ENCODE measurements at places on chromosomes 6 and 20.
A peak's percentile ranks its signal among the peaks of the same experiment; 100 is the strongest.

- DNase-seq, result no peak
Observed at GRCh38 chr6:133166766-133167165, 74.4 kb upstream of the EYA4 start.

DNA sequence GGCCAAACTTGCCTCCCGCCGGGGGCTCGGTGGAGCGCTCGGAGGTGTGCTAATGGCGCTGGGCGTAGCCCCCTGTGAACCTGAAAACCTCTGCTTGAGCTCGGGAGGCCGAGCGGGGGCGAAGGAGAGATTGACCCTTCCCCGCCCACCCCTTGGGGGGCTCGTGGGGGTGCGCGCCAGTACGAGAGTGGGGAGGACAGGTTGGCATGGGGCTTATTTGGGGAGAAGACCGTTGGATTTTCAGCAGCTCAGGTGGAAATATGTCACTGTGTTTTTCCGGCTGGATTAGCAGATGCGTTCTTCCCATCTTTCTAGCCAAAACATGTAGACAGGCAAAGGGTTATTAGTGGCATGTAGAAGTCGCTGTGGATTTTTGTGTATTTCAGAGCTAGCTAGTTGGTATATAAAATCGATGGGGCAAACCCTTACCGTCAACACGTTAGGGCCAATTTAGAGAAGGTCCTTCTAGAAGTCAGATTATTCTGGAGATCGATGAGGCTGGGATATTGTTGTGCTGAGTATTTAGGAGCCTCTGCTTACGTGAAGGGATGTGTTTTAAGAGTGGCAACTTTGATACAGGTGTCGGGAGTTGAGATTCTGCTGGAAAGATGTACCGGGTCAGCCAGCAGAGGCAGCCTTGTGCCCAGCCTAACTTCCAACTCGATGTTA is 525 bp downstream of the NCOA7 start:
- peak; percentile 21 for DNase-seq

DNA sequence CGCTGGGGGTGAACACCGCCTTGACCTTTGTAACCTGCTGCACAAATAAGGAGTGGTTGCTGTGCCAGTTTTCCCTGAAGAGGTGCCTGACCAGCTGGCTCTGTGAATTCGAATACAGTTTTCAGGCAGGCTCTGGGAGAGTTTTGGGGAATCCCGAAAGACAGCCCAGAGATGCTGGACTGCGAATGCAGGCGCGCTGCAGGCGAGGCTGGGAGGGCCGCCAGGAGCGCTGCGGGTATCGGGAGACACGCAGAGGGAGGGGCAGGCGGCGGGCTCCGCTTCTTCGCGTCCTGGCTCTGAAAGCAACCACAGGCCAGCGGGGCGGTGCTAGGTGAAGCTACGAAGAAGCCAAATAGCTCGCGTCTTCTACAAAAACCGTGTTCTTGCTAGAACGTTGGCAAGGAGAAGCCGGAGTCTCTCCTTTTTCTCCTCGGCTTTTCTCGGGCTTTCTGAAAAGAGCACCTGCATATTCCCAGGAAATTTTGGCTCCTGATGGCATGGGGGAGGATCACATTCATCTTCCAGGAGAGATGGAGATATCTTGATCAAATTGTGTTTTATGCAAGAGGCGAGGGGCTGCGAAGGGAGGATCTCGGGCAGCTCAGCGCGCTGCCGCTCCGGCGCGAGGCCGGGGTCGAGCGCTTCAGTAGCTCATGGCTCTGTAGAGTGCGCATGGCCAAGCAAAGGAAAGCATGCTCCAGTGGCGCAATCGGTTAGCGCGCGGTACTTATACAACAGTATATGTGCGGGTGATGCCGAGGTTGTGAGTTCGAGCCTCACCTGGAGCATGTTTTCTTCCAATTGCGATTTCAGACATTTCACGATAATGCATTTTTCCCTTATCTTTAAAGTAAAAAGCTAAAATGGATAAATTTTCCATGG is 158.1 kb upstream of the ZNF184 start:
- DNase-seq, result no peak

GRCh38 chr6:37547564-37548061 is 47.9 kb upstream of the CCDC167 start:
- DNase-seq, result no peak

DNA sequence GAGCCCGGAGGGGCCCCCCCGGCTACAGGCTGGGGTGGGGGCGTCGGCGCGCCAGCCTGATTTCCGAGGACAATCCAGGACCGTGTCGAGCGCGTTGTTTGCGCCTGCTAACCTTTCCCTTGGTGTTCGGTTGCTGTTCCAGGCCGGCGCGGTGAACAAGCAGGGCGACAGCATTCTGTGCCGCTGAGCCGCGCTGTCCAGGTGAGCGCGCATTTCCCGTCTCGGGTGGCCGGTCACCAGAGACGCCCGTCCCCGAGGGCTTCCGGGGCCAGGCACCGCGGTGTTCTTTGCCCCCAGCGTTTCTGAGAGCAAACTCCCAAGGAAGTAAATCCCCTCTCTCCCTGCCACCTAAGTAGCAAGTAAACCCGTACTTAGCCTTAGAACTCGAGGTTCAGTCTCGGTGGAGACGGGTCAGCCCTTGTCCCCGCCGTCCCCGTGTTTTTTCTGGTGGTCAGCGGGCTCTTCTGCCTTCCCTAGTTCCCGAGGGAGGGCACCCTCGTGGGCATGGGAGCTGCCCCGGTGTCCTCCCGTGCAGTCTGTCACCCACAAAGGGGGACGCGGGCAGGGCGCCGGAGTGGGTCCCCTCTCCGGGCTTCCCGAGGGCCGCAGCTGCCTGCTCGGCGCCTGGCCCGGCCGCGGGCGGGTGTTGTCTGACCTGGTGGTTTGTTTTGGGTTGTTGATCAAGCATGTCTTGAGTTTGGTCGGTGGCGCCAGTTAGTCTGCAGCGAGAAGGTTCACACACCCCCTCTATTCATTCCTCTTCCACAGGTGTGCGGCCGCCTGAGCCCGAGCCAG is 1.5 kb downstream of the ID4 start:
- DNase-seq, result no peak

DNA sequence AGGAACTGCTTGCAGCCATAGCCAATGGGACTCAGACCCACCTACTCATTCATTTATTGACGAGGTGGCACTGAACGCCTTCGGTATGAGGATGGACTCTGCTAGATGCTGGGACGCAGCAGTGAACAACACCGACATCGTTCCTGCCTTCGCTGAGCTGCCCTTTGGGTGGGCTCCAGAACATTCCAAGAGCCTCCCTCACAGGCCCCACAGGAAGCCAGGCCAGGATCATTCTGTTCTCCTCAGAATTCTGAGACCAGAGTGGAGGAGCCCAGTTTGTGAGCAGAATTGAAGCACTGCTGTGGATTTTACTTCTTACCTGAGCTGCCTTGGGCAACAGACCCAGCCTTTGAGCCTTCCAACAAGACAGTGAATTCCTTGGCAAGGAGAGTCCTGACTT is 82.1 kb downstream of the KCNB1 start:
- DNase-seq, result no peak

- DNase-seq, result no peak
Observed at GRCh38 chr6:151534576-151534975, 40.8 kb downstream of the CCDC170 start.

- DNase-seq, result no peak
Observed at GRCh38 chr6:26322645-26323482, 42.1 kb upstream of the BTN3A2 start.

GRCh38 chr20:38220587-38221118 is 39.9 kb downstream of the KIAA1755 start:
- DNase-seq, result no peak

GRCh38 chr20:64164123-64164836 is at the start of gene MYT1:
MYT1 (plus strand) TSS chr20:64164452; CDS start chr20:64198862, 34,410 bp downstream.
- no peak for DNase-seq

DNA sequence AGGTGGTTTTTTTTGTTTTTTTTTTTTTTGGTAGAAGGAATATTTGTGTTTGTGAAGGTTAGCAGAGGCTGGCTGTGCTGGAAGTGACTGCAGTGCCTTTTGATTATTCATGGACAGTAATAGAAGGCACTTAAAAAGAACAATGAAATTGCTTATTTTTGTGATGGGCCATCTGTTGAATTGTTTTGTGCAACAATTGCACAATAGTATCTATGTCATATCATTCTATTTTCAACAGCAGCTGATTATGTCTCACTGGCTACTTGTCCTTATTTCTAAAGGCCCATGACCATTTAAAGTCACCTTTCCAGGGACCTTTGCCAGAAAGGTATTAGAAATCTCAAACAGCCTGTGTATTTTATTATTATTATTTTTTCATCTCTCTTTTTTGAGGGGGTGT is 70.6 kb downstream of the AFG1L start:
- no peak for DNase-seq

- no peak for DNase-seq
Observed at GRCh38 chr20:61557621-61558020, 305.6 kb downstream of the CDH4 start.

DNA sequence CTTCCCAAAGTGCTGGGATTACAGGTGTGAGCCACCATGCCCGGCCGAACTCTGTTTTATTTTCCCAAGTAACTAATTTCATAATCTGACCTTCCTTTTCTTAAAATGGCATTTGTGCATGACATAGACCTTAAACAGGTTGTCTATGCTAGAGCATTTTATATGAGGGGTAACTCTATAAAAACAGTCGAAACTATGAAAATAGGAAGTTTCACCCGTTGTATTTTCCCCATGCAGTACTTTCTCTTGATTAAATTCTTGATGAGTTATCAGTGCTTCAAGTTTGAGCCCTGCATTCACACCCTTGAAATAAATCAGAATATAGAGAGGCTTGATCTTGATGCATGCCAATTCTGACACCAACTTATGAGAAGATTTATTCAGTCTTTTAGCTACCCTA is 11.7 kb downstream of the TBPL1 start:
- no peak for DNase-seq

- no peak for DNase-seq
Observed at GRCh38 chr6:137754866-137755265, 112.2 kb upstream of the TNFAIP3 start.

DNA sequence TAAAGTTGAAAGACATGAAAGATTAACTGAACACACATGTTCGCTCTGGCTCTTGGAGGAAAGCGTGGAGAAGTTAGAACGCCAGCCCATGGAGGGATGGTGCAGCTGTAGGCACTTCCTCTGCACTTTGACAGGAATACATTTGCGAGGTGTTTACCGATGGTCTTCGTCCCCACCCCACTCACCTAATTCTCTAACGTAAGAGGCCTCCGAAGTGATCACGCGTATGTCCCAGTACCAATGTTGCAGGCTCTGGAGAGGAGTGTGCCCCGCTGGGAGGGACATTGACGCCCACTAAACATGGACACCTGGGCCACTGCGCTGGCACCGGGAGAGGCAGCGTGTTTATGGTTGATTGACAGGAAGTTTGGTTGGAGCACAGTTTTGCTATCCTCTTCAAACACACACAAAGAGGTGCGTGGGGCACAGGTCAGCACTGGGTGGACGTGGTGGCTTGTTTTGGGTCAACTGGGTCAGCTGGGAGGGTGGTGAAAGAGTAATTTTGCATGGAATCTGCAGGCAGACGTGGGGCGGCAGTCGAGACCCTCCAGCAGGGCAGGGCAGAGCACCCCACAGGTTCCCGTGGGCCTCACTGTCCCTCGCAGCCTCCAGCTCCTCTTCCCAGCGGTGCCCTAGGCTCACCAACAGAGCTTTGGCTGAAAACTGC is 110.1 kb downstream of the DLL1 start:
- DNase-seq, result no peak

- no peak for DNase-seq
Observed at GRCh38 chr6:159974932-159975331, 6.0 kb downstream of the IGF2R start.

GRCh38 chr6:43916924-43917877 is 147.2 kb downstream of the VEGFA start:
- DNase-seq, result no peak

DNA sequence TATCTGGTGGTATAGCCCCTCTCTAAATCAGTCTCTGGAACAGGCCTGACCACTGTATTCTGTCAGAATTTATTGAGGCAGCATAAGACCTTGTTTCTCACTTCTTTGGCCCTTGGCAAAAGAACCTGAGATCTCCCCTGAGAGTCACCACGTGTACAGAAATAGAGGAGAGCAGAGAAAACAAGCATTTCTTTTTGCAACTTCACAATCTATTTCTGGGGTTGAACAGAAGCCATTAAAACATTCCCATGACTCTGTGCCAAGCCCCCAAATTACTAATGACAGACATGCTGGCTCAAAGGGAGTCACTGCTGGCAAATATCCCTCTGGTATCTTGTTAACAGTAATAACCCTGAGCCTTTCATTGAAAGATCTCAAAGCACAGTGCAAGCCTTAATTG is 395.3 kb downstream of the MAFB start:
- no peak for DNase-seq

- DNase-seq, result no peak
Observed at GRCh38 chr6:144897441-144897921, 612.3 kb downstream of the UTRN start.

DNA sequence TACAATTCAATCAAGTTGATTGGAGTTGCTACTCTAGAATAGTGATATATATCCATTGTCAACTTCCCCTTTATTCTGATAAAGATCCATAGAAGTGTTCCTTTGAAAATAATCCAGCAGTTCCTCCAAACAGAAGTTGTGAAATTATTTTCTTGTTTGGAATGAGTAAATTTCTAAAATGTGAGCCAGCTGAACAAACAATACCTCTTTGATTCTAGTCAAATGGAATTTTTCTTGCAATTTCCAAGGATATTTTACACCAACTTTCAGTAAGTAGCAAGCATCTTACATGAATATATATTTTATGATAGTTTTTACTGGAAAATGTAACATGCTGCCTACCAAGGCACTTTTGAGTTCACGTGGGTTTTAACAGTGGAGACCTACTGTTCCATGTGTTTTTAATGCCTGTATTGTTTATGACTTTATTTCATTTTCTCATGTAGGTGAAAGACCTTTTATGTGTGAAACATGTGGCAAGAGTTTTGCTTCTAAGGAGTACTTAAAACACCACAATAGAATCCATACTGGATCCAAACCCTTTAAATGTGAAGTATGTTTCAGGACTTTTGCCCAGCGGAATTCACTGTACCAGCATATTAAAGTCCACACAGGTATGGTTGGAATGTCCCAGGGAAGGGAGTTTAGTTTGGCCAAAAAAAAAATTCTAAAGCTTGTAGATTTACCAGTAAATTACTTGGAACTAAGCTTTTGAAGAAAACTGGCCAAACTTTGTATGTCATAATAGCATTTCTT is 6.5 kb downstream of the GZF1 start:
- no peak for DNase-seq

- no peak for DNase-seq
Observed at GRCh38 chr20:15154070-15154469, 816.7 kb upstream of the FLRT3 start.

DNA sequence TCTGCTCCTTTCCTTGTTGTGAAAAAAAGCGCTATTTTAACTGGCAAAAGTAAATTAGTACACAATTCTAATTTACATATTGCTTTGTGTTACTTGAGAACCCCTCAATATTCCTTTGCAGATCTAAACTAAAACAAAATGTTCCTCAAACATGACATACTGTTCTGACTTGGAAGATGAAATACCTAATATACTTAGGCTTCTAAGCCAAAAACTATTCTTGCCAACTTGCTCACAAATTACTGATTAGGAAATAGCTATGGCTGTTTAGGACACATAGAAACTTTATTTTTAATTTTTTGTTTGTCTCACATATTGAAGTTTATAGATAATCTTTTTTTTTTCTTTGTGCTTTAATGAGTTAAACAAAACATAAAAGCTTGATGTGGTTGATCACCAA is 542.2 kb downstream of the GRIK2 start:
- DNase-seq, result no peak

Data from T-helper 9 cell (primary cell).